ENCODE measurements at places on chromosomes 16 and 17. TPM values are rescaled to one million over a fixed set of nuclear protein-coding genes. Genes with fewer than 3 reads are reported as not detected.

Gene FAM20A
- 0.26 TPM for total RNA-seq

Gene TEX14
- total RNA-seq, result under 0.01 TPM

Gene SDR42E2
- total RNA-seq, result not detected

Gene MT1F
- total RNA-seq, result 1.6 TPM

- DNase-seq, result no peak
Observed at GRCh38 chr17:78182504-78182903, 4.3 kb downstream of the TK1 start.

DNA sequence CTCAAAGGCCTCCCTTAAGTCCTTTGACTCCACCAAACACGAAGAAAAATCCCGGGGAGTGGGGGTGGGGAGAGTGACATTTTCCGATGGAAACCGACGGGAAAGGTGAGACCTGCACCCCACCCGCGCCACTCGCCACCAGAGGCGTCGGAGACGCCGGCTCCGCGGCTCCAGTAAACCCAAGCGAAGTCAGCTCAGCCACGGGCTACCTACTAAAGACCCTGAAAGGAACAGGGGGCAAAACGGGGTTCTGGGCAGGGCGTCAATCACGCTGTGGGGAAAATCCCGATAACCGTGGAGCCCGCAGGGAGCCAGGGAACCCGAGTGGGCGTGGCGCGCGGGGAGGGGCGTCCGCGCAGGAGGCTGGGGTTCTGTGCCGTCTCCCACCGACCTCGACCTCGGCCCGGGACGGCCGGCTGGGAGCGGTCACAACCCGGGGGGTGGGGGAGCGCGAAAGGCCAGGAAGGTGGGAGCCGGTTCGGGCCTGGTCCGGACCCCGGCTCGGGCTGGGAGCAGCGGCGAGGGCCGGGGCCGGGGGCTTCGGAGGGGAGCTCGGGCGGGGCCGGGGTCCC, 565 bp downstream of the WDR45B start:
- no peak for DNase-seq

DNA sequence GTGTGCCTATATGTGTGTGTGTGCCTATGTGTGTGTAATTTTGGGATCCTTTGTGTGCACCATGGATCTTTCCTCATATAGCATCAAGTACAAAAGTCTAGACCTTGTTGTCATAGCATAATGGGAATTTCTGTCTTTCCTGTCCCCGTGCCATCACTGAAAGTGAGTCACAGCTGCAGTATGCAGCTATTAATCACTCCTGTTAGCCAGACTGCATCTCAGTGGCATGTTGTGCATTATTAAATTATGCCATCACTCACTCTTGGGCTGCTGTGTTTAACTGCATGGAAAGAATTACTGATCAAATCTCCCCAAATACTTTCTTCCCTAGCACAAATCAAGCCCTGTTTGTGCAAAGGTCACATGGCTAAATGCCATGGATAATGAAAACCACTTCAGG, 92.4 kb downstream of the CBLN1 start:
- peak; percentile 28 for DNase-seq

DNA sequence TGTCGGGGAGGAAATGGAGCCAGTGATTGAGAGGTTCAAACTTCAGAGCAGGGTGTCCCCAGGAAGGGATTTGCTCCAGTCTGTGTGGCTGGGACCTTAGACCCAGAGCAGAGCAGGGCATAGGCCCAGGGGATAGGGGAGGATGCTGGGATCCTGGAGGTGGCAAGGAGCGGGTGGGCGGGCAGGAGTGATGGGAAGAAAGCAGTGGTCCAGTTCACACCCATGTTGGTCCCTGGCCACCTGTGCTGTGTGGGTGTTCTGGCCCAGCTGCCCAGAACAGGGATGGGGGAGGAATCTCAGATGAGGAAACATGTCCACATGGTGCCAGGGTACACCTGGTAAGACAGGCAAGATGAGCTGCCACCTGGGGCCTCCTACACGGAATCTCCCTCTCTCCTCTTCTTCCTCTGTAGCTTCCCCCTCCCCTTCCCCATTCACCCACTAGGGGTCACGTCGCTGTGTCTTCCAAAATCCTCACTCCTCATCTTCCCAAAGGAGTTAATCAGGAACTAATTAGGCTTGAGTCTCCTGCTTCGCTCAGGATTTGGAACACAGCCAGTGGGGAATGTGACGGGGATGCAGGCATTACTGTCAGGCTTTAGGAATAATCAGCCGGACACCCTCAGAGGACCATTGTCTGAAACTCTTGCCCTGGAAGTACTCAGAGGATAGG, 2.3 kb downstream of the BEAN1 start:
- no peak for DNase-seq

DNA sequence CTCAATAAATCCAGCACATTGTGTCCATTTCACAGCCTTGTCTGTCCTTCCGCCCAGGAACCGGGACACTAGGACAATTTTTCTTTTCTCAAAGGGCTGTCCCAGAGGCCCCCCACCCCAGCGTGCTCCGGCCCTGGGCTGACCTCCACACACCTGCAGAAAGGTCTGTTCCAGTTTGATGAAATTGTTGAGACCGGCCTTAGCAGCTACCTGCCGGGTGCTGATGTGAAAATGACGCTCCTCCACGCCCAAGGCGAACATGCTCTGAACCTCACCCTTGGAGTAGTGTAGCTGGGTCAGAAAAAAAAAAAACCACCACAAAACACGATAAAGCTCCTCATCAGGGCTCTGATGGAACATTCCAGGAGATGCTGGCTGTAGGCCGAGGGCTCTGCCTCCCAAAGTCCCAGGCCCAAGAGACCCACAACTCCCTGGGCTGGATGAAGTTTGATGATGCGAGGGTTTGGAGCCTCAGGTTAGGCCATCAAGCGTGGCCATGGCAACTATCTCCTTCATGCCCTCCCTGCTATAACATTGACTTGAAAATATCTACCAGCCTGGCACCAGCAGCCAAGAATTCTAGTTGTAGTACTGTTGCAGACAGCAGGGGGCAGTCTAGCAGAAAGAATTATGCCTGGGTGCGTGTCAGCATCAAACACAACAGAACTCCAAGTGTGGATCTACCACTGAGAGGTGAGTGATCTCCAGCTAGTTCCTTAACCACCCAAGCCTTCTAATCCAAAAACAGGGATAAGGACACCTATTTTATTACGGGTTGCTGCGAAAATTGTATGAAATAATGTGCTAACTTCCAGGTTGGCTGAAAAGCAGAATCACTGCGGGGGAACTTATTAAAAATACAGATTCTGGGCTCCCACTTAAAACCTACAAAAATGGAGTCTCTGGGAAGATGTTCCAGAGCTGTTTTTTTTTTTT, 62.1 kb downstream of the RMI2 start:
- peak; percentile 59 for DNase-seq

DNA sequence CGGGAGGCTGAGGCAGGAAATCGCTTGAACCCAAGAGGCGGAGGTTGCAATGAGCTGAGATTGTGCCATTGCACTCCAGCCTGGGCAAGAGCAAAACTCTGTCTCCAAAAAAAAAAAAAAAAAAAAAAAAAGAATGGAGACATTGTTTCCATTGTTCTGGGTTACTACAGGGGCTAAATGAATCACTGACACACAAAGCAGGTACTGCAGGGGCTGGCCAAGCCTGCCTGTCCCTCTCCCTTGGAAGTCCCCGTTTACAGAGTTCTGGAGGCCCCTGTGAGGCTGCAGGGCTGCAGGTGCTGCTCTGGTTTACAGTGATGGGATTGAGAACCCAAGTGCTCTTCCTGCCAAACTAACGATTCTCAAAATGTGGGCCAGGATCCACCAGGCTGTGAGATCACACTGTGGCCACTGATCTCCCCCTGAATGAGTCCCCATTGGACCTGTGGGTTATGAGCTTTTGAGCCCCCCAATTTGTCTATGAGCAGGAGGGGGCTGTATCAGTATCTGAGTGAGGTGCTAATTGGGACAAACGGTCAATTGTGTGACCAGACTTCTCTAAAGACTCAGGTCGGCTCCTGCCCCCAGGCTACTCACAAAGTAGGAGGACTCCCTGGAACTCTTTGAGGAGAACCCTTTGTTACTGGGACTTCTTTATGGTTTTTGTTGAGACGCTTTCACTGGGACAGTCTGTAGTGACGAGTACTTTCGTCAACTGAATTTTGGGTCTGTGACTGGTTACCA, 39.0 kb downstream of the DNAH17 start:
- DNase-seq, result peak; percentile 55
